ENCODE measurements at places on chromosomes 7 and 10.
A peak's percentile ranks its signal among the peaks of the same experiment; 100 is the strongest.

DNA sequence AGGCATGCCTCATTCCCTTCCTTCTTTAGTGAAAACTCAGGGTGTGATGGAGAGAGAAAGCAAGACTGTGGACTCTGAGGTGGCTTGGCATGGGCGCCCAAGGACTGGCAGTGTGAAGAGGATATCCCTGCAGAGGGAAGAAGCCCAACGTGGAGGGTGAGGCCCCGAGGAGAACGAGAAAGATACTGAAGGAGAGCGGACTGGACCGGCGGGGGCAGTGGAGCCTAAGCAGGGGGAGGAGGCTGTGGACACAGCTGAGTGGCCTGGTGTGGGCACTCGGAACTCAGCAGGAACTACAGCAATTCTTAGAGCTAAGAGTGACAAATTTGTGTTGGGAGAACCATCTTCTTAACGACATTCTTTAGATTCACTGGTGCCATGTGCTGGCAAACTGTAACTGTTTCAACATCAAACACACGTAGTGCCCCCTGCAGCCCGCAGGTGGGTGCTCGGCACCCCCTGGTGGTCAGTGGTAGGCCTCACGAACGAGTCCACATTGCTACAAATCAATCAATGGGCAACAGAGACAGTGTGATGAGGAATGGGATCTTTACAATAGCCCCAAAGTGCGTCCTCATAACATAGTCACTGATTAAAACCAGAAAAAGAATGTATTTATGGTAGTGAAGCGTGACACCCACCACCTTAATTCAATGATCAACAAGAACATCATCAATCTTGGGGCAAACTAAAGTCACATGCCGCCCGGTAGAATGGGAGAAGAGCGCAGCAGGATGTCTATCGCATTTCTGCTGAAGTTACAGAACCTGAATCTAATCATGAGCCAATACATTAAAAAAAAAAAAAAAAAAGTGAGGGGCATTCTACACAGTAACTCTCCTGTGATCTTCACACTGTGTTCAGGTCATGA is 2.0 kb upstream of the SFTPA1 start:
- no peak for DNase-seq

- no peak for DNase-seq
These were observed 85.7 kb upstream of the FAM180A start for GRCh38 chr7:135834266-135834665.

DNA sequence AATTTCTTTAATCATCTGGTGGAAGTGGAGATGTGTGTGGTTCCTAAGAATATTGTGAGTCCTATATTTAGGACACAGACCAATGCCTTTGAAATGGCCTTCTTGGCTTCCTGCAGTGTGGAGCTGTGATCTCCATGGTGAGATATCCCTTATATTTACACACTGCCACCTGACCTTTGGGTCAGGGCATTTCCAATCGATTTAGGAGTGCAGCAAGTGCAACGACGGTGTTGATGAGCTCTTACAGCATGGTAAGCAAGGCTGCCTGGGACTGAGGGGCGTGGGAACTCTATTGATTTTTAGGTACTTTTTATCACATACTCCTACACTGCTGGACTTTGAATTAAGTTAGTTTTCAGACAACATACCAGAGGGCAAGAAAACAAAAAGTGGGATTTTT is 146.0 kb downstream of the NRG3 start:
- no peak for DNase-seq

GRCh38 chr10:102421757-102422512 is 1.3 kb downstream of the FBXL15 start:
- peak; percentile 44 for DNase-seq

DNA sequence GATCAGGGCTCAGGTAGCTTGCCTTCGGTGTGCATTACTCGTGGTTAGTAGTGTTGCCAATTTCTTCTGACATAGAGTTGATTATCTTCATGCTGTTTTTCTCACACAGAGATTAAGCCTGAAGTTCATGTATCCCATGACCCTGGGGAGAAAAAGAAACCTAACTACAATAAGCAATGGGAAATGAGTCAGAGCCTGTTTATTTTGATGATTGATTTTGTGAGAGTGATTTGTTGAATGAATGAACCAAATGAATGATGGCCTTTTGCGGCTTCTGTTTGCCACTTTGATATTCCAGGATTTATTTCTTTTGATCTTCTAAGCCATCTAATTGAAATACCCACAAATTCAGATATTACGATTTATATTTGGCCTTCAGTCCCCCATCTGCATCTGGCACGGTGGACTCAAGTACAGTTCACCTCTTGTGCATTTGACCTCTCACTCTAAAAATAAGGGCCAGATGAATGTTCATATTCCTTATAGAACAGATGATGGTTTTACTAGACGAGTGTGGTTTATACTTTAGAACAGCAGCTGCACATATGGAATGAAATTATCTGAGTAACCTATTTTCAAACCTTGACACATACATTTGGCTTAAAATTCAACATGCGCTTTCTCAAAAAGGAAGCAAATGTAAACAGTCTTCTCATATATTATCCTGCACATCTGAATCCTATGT is 110.7 kb downstream of the PLCE1 start:
- DNase-seq = no peak

DNA sequence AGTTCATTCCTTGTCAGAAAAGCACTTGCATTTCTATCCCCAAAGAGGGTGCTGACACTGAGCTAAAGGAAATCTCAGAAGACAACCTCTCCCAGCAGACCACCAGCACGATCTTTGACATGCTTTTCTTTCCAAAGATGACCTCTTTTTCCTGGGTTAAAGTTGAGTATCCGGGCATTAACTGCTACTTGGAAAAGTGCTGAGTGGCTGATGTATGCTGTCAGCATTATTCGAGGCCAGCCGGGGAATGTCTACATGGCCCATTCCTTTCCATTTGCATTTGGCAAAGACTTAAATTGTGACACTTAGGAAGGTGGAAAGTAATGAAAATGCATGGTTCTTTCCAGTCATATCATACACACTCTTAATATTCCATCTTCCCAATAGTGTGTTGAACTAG is 90.6 kb upstream of the SKAP2 start:
- DNase-seq = no peak

All from Caki2 (cell line).